ENCODE measurements at places on chromosomes 7 and 10.

DNA sequence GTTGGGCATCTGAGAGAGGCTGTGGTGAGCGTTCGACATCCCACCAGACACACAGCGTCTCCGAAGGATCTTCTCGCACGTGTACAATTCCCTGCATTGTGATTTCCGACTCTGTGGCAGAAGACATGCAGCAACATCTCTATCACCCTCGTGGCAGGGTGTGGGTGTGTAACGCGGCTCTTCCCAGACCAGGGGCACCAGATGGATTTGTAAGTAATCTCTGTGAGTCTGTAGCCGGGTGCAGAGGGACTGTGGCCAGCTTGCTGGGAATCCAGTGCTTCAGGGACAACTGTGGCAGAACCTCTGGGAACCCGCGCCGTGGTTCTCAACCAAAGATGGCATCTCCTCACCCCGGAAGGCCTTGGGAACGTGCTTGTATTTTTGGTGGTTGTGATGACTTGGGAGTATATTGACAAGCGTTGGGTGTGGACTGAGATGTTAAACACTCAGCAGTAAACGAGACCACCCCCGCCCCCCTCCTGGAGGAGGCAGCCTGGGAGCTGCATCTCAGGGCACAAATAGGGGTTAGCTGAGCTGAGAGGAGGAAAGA is 21.2 kb downstream of the FOXL3 start:
- DNase-seq = no peak

- no peak for DNase-seq
These were observed 1.6 kb downstream of the ACHE start for GRCh38 chr7:100893910-100894721.

DNA sequence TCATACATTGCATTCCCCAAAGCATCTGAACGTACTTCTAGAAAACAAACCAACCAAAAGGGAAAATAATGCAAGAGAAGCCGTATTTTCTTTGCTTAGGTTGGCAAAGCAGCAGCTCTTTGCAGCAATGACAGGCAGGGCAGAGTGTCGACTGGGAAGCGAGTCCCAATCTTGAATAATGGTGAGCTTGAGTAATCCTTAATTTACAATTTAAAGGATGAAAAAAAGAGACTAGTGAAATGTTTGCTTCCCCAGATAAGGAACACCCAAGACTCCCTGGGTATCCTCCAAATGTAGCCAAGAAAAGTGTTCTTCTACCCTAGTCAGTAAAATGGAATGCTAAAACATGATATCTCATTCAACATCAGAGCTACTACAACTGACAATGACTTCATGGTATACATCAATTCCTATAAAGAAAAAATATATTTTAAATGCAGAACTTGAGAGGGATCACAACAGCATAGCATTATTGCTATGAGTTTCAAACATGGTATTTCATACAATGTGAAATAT is 32.0 kb downstream of the GPAM start:
- DNase-seq = no peak

DNA sequence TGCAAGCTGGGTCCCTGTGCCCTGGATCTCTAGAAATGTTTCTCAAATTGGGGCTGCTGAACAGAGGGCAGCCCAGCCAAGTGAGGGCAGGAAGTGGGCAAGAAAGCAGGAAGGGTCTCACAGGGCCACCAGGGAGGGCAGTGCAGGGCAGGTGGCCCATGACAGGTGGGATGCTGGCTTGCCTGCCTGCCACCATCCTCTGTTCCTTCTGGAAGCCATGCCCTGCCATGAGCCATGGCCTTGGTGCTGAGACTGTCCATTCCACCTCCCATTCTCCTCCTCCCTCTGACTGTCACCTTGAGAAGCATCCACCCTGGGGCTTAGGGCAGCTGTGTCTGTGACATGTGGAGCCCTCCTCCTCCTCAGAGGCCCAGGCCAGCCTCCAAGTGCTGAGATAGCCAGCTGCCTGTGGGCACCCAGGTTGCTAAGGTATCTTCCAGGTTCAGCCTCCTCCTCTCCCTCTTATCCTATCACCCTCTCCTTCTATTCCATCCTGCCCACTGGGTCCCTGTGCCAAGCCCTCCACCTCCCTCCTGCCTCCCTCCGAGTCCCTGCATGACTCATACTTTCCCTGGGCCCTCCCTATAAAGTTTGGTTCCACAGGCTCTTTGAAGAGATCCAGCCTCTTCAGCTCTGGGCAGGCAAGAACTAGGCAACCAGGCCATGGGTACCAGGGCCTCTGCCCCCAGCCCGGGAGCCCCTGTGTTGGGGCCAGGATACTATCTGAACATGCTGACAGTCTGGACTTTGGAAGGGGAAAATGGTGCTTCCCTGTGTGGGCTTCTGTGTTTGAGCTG is 1.3 kb downstream of the VSIR start:
- DNase-seq = peak; percentile 88

DNA sequence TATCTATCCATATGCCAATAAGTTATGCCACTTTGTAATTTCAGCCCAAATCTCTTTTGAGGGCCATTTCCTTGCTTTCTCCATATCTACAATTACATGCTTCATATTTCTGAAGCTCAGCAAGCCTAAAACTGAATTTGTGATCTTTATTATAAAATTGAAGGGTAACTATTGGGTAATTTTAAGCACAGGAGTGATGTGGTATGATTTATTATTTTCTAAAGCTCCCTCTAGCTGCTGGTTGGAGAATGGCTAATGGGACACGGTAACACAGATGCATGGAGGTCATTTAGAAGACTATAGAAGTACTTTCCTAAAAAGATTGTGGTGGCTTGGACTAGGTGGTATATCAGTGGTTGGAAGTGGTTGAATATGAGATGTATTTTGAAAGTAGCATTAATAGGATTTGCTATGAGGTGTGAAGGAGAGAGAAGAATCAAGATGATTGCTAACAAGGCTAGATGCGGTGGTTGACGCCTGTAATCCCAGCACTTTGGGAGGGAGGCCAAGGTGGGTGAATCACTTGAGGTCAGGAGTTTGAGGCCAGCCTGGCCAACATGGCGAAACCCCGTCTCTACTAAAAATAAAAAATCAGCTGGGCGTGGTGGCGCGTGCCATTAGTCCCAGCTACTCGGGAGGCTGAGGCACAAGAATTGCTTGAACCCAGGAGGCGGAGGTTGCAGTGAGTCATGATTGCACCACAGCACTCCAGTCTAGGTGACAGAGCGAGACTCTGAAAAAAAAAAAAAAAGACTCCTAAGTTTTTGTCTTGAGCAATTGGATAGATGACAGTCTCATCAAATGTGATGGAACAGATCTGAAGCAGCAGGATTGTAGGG is 13.9 kb downstream of the KLHDC10 start:
- DNase-seq = peak; percentile 7

DNA sequence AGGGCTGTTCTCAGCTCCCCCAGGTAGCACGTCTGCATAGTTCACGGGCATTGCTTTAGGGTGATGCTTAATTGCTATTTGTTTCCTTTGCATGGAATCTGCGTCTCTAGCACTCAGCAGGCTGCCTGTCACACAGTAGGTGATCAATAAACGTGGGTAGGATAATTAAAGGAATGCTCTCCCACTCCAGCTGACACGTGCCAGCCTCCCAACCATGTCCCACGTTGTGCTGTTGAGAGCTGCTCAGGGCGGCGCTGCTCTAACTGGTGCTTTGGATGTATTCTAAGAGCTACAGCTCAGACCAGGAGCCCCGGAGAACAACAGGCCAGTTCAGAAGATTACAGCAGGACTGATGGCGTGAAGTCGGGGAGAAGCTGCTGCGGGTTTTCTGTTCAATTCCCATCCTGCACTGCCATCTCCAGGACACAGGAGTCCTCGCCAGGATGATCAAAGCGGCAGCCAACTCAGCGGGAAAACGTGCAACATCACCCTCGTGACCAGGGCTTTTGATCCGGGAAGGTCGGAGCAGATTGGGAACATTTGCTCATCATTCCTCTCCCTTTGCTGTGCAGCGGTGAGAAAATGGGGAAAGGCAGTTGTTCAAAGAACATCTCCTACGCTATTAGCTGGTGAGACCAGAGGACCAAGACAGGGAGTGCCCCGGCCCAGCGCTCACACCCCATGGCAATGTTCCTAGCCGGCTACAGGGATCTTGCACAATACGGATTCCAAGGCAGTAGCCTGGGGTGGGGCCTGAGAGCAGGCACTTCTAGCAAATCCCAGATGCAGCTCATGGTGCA is 50.5 kb upstream of the FOXK1 start:
- peak; percentile 94 for DNase-seq

- DNase-seq = no peak
These were observed 56.1 kb downstream of the HACD1 start for GRCh38 chr10:17561111-17561510.

- DNase-seq = no peak
These were observed 103.7 kb upstream of the HGF start for GRCh38 chr7:81873559-81873958.

- no peak for DNase-seq
These were observed 302.9 kb downstream of the WDR37 start for GRCh38 chr10:1358860-1359625.

GRCh38 chr7:87159538-87159937 is 7.3 kb downstream of the DMTF1 start:
- no peak for DNase-seq

GRCh38 chr10:96285331-96285752 is 14.0 kb upstream of the BLNK start:
- DNase-seq = no peak

DNA sequence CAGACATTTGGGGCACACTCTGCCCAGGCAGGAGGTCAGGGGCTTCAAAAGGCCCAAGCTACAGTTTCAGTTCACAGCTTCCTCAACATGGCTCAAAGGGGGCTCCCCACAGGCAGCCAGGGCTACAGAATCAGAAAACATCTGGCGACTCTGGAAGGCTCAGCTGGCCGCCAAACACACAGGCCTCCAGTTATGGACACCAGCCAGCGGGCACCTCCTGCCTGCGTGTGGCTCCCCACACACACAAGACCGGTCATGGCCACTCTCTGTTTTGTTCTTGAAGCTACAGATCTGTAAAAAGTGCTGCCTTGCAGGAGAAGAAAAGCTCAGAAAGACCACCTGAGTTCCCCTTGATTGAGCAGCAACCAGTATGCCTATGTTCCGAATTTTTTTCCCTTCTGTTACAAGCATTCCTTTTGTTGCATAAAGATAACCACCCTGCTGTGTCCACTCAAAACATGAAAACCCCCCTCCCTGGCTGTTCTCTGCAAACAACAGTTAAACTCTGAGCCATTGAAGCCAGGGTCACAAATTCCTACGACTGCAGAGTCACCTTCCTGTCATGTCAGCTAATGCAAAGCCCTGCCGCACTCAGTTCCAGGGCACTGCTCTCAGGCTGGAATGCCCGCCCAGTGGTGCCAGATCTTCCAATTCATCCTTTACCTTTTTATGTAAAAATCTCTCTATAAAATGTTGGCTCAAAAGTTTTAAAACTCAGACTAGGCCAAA is 33.6 kb downstream of the VSTM4 start:
- no peak for DNase-seq

- no peak for DNase-seq
These were observed 44.4 kb downstream of the KLHDC10 start for GRCh38 chr7:130114776-130115175.

GRCh38 chr10:129005804-129006203 is 461.2 kb upstream of the MGMT start:
- no peak for DNase-seq

DNA sequence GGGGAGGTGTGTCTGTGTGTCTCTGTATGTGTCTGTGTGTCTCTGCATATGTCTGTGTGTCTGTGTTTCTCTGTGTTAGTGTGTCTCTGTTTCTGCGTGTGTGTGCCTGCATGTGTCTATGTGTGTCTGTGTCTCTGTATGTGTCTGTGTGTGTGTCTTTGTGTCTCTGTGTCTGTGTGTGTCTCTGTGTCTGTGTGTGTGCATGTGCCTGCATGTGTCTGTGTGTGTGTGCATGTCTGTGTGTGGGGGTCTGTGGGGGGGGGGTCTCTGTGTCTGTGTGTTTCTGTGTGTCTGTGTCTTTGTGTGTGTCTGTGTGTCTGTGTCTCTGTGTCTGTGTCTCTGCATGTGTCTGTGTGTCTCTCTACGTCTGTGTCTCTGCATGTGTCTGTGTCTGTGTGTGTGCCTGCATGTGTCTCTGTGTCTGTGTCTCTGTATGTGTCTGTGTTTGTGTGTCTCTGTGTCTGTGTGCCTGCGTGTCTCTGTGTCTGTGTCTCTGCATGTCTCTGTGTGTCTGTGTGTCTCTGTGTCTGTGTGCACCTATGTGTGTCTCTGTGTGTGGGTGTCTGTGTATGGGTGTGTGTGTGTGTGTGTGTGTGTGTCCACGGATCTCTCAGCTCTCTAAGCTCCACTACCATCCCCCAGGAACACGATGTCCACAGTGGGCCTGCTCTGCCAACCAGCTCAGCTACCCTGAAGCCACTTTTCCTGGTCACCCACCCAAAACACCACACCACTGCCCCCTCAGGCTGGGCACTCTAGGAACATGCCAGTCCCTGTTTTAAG is 41.7 kb downstream of the RASGEF1A start:
- no peak for DNase-seq

DNA sequence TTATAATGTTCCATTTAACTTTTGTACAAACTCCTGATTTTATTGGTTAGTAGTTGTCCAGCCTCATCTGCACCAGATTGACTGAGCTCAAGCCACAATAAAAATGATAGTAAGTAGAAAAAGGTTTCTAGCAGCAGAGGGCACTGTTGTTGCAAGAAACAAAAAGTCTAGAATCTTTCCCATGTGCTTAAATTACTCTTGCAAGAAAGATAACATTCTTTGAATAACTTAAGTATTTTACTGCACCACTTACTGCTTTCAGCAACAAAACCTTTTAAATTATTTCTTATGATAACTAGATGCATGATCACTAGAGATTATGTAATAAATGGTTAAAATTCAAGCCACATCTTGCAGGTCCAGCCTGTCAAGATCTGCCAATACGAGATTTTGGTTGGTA is 27.0 kb downstream of the LMOD2 start:
- DNase-seq = peak; percentile 2

DNA sequence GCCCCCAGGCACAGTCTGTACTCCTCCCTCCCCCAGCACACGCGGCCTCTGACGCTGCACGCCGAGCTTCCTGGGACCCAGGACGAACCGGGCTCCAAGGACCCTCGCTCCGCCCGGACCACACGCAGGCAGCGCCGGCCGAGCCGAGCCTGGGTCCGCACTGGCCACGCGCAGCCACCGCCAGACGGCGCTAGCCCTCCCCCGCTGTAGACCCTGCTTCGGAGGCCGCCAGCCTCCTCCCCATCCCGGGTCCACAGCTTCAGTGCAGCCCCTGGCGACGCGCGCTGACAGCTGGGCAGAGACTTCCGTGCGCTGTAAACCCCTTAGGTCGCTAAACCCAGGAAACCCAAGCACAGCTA is 936 bp upstream of the TCERG1L start:
- peak; percentile 61 for DNase-seq

Data from urothelium cell line (cell line).